ENCODE measurements at places on chromosomes 5 and 9.

DNA sequence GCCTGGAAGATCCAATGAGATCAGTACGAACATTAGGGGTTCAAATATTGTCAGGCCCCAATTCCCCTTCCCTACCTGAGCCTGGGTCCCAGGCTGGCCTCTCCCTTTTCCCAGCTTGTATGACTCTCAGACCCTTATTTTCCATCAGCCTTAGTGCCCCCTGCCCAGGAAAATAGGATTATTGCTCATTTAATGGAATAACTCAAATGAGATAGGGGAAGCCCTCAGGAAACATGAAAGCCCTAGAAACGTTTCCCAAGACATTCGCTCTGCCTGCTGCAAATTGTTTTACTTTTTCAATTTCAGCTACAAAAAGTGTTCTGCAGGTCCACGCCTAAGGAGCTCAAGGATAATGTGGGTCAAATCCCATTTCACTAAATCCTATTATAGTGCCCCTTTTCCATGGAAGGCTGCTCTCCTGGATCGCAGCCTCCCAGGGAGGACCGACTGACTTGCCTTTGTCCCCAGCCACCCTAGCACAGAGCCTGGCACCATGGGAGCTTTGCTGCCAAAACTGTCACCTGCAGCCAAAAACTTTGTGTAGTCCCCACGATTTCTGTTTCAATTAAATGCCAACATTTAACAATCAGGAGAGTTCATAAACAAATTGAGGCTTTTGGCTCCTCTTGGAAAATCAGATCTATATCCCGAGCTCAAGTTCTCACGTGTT, 46.9 kb downstream of the THOC3 start:
- DNase-seq: no peak

DNA sequence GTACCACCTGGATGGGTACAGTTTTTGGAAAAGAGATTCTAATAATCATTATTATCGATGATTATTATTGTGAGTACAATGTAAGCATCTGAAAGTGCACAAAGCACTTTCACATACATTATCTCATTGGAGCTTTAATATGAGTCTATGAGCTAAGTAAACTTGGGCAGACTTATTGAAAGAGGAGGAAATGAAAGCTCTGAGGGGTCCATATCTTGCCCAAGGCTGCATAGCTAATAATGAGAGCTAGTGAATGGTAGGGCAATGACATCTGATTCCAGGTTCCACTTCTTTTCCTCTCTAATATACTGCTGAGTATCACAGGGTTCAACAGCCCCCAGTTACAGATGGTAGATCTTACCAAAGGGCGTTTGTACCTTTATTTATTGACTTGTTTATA, 26.1 kb downstream of the TIMD4 start:
- DNase-seq: no peak

- DNase-seq: no peak
Observed at GRCh38 chr5:108386345-108387061, 4.6 kb upstream of the FBXL17 start.

- no peak for DNase-seq
Observed at GRCh38 chr9:131404581-131404980, 10.7 kb downstream of the PRRC2B start.

DNA sequence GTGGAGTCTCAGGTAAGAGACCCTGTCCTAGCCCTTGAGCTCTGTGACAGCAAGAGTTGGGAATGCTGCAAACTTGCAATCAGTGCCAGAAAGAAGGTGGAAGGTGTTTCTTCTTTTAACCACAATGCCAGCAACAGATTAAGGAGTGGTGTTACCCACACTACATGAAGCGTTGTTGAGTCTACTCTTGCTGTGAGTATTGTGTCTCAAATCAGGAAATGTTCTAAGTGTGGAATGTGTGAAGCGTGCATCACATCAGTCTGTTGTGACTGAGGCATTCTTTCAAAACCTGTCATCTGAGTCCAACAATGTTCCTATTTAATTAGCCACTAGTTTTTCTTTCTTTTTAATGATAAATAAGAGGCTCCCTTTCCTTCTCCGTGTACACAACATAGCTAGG, 2.9 kb upstream of the LURAP1L start:
- no peak for DNase-seq

- DNase-seq: no peak
Observed at GRCh38 chr5:31328040-31328733, 134.7 kb downstream of the CDH6 start.

GRCh38 chr9:102428305-102428704, 566.8 kb upstream of the CYLC2 start:
- DNase-seq: no peak

DNA sequence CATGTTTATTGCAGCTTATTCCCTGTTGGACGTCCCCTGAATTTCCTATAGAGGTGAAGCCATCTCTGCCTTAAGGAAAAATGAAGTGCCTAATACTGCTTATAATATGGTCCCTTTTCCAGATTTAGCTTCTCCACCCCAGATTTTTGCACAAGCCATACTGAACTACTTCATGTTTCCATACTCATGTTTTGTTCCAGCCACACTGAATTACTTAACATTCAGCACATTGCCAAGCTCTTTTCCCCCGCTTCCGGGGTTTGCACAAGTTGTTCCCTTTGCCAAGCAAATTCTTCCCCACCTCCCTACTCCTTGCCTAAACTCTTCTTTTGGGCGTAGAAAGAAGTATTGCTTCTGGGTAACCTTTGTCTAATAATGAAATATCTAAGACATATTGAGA, 1.7 kb upstream of the CNTRL start:
- no peak for DNase-seq

GRCh38 chr9:108913391-108913790, 20.5 kb downstream of the ELP1 start:
- no peak for DNase-seq

GRCh38 chr5:25544652-25545249, 900.0 kb upstream of the CDH10 start:
- peak; percentile 50 for DNase-seq

DNA sequence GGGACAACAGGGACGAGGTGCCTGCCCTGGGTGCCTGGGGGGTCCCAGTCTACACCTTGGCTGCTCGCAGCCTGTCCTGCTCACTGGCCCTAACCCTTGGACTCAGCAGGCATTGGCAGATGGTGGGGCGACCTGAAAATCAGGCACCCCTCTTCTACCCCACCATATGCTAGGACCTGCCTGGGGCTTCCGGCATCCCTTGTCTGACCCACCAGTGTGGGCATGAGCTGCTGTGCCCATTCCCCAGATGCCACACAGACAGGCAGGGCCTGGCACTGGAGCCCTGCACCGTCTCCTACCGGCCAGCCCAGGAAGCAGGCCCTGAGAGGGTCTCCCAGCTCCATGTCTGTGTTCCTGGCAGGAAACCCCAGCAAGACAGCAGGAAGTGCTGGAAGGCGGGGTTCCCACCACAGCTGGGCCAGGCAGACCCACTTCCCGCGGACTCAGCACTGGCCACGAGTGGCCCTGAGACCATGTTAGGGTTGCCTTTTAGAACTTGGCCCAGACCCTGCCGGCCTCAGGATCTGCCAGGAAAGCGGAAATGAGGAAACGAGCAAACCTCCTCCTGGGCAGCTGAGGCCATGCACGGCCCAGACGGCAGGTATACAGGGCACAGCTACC, 3.1 kb downstream of the NINJ1 start:
- no peak for DNase-seq

- peak; percentile 61 for DNase-seq
Observed at GRCh38 chr9:126860077-126860756, at the start of gene ZBTB34. Gene ZBTB34, plus strand, starts transcription at chr9:126860639. Its CDS starts 18,761 bp downstream, at chr9:126879400.

- DNase-seq: peak; percentile 77
Observed at GRCh38 chr9:91197232-91198181, 164.2 kb downstream of the AUH start.

DNA sequence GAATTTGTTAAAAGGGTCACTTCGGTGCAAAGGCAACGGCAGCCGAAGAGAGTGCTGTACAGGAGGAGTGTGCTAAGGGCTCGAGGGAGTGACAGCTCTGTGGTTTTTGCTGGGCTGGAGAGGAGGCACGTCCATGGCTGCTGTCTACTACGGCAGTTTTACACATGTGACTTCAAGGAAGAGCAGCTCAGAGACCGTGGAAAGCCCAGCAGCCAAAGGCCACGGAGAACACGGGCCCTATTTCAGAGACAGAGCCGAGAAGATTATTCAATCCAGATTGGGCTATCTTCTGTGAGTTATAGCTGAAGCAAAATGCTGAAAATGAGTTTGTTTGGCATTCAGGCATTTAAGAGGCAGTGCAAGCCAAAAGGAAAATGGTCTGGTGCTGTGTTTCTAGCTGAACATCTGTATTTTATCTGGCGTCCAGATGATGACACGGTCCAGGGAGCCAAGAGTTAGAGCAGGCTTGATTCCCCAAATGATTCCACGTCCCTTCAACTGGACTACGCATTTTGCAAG, 96.4 kb downstream of the RFK start:
- DNase-seq: no peak

- DNase-seq: peak; percentile 58
Observed at GRCh38 chr9:15104826-15105420, 194.7 kb upstream of the FREM1 start.

DNA sequence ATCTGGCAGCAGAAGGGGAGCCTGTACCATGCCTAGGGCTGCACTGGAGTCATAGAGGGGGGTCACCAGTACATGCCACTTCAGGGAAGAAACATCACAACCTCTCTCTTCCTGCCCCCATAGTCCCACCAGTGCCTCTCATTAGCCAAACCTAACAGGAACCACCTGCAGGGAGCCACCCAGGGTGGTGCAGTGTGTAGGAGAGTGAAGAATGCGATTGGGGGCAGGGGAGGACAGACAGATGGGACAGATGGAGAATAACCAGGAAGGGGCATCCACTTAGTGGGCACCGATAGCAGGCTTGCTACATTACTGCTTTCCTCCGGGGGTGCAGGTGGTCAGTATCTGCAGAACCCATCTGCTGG, 19.2 kb downstream of the DAPK1 start:
- DNase-seq: no peak

DNA sequence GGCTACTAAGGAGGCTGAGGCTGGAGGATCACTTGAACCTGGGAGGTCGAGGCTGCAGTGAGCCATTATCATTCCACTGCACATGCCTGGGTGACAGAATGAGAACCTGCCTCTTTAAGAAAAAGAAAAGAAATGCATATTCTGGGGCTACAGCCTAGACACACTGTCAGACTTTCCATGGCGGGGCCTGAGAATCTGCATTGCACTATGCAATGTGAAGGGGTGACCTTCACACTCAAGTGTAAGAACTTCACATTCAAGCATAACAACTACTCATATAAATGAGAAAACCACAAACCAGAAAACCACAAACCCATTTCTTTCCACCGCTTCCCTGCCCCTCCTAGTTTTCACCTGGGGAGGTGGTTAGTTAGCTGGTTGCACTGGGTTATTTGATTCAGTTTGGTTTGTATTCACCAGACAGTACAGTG, 18.0 kb upstream of the FBP2 start:
- DNase-seq: no peak

GRCh38 chr5:38888041-38888440, 42.2 kb downstream of the OSMR start:
- DNase-seq: no peak

GRCh38 chr9:20001058-20001457, 212.2 kb upstream of the SLC24A2 start:
- DNase-seq: no peak

- DNase-seq: no peak
Observed at GRCh38 chr9:135404451-135405144, 75.0 kb upstream of the PPP1R26 start.

DNA sequence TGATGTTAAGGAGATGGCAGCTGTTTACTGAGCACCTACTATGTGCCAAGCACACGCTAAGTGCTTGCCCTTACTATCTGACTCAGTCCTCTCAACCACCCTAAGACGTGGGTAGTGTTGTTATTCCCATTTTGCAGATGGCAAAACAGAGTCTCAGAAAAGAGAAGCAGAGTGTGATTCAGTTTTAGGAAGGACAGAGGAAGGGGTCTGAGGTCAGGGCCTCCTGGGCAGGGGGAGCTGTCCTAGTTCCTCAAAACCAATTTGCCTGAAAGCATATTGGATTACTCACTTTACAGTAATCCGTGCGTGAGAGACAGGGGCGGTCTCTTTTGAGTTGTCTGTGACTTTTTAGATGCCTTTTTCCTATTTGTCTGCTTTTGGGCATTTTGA, 23.2 kb downstream of the DNM1 start:
- no peak for DNase-seq

DNA sequence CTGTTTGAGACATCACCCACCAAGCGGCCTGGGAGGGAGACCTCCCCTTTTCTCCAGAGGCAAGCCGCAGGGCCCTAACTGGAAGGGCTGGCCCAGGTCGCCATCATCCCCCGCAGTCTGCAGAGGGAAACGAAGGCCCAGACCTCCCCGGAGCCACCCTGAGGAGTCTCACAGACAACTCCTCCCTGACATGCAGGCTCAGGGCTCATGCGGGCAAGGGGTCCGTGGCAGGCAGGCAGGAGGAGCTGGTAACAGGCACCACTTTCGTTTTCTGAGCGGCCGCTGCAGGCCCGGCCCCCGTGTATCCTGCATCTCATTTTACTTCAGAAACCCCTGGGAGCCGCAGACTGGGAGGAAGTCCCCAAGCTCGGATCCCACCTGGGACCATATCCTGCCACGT, 192.0 kb upstream of the PPP1R26 start:
- no peak for DNase-seq

GRCh38 chr9:131090025-131090787, 6.1 kb upstream of the AIF1L start:
- no peak for DNase-seq

DNA sequence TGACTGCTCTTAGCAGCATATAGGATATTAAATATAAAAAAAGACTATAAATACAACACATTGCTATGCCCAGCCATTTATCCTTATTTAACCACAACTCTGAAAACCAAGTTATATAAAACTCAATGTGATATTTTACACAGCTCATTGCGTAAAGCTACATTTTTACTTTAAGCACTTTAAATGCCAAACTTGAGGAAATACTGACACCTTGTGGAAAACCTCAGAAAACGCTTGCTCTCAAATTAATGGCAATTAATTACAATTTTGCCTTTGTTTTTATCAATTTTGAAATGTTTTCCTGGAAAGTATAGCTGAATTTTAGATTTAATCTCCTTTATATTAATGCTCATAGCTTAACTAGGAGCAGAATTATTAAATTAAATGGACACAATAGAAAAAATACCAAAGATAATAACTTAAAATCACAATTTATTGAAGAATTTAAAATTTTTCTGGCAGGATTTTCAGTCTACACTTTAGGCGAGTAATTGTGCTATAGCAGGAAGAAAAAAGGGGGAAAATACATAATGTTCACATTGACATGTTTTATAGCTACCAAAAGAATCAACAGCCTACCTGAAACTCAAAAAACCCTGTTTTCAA, 25.2 kb upstream of the PLAC8L1 start:
- DNase-seq: peak; percentile 30

DNA sequence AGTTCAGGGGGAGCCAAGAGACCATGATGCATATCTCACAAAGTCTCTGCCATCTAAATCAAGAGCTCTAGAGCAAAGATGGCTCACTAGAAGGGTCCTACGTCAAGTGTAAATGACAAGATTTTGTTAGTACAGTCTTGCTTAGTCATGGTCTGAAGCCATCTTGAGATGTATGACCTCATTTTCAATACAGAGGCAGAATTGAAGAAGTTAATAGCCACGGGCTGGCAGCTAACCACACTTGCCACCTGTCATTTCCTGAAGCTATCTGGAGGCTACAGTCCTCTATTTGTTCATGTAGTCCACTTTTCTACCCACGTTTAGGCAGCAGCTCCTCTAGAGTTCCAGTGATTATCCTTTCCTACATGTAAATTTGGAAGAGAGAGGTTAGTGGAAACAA, 231.7 kb upstream of the CDH12 start:
- DNase-seq: no peak
